NCI-H2171 (cell line): ENCODE measurements at places on chromosomes 16 and 17.

DNA sequence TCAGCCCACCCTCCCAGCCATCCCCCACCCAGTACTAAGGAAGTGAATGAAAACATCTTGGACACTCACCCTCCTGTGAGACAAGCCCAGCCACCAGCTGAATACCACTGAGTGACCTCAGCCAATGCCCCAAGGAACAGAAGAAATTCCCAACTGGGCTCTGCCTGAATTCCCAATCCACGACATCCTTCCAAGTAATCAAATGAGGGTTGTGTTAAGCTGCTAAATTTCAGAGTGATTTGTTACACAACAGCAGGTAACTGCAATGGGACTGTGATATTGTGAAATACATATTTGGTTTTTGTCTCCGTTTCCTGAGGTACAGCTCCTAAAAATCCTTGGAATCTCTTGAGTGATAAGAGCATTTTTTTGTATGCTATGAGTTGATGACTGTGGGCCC, 578.7 kb upstream of the CDH11 start:
- DNase-seq = no peak

- no peak for DNase-seq
Measured at GRCh38 chr16:80666378-80667250, 125.8 kb downstream of the DYNLRB2 start.

DNA sequence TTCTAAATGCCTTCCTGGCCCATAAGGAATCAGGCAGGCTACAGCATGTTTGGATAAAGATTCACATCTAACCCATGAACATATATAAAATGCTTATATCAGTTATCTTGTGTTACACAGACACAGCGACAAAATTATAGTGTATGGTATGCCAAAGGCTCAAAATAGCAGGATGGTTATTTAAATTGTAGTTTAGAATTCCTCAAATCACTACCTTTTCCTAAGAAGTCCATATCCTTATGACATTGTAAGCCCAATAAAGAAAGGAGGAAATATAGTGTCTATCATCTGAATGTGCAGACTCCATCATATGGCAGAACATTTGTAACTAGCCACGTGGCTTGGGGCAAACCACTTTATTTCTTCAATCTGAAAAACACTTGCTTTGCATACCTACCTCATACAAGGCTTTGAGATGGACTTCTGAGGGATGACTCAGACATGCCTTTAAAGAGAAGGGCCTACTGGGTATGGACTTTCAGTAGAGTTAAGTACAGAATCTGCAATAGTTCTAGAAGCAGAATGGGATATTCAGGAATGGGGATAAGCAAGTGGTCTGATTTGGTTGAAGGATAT, 12.1 kb upstream of the DHX8 start:
- DNase-seq = no peak

- DNase-seq = peak; percentile 91
Measured at GRCh38 chr17:29591737-29592608, 959 bp upstream of the ANKRD13B start.

DNA sequence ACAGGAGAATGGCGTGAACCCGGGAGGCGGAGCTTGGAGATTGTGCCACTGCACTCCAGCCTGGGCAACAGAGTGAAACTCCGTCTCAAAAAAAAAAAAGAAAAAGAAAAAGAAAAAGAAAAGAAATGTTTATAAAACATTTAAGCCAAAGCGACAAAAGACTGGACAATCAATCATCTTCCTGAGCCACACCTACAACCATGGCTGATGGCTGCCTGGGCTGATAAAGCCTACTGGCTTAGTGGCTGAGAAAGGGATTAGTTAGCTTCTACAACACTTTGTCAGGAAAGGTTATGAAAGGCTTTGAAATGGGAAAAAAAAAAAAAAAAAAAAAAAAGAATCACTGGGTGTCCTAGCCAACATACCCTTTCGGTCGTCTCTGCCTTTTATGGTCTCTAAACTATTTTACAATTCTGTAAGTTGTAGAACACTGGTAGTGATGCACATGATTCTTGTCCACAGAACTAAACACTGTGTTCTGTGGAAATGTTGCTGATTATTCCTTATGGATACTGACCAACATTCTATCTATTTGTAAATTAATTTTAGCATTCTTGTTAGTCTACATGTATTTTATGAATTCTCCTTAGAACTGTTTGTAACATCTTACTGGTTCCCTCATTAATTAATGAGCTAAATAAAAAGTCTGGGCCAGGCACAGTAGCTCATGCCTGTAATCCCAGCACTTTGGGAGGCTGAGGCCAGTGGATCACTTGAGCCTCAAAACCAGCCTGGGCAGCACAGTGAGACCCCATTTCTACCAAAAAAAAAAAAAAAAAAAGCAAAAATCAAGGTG, 45.5 kb downstream of the ZZEF1 start:
- DNase-seq = no peak

DNA sequence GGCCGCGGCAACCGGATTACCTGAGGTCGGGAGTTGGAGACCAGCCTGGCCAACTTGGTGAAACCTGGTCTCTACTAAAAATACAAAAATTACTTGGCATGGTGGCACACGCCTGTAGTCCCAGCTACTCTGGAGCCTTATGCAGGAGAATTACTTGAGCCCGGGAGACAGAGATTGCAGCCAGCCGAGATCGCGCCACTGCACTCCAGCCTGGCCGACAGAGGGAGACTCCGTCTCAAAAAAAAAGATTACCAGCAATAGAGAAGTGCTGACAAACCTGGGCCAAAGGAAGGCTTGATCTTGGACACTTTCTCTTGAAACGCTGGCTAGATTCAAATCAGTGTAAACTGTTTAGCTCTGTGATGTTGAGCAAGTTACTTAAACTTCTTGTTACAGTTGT, 4.3 kb downstream of the MT1H start:
- no peak for DNase-seq

- no peak for DNase-seq
Measured at GRCh38 chr16:17307504-17307903, 163.3 kb downstream of the XYLT1 start.

DNA sequence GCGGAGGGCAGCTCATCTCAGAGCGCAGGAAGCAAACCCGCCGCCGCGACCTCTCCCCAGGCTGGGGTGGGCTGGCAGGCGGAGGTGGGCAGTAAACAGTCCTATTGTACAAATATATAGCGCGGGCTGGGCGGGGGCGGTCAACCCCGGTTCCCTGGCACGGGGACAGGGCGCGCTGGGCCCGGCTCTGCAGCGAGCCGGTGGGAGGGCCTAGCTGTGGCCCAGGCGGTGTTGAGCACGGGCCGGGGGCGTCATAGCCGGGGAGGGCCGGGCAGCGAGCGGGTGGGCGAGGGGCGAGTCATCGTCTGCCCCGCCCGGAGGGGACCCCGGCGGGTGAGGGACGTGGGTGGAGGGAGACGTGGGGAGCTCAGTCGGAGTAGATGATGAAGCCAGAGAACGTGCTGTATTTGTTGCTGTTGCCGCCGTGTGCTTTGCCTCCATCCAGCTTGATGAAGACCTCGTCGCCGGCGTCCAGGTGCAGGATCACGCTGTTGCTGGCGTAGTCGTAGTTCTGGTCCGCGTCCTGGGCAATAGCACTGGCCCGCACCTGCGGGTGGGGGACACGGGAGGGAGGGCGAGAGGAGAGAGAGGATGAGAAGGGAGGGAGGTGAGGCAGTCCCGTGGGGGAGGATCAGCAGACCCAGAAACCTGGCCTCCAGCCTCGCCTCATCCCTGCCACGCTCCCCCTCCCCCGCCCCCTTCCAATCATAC, 8.1 kb downstream of the C1QL1 start:
- no peak for DNase-seq

GRCh38 chr17:21171970-21172510, 41.9 kb downstream of the TMEM11 start:
- DNase-seq = no peak

DNA sequence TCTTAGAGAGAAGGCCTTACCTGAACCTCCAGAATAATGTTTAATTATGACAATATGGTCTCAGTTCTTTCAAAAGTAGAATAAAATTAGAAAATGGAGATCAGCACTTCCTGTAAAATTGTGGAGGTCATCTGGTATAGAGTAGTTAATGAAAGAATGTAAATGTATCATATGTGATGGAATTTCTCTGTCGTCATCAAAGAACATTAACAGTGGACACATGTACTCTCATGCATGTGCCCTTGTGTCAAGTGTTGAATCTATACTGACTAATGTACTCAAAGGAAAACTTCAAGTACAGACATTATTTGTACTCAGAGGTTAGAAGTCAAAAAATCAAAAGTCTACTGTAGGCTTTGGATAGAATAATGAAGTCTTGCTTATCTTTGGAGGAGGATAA, 129.2 kb upstream of the MYOCD start:
- DNase-seq = no peak

GRCh38 chr16:73083271-73083670, 35.3 kb upstream of the ZFHX3 start:
- DNase-seq = no peak

DNA sequence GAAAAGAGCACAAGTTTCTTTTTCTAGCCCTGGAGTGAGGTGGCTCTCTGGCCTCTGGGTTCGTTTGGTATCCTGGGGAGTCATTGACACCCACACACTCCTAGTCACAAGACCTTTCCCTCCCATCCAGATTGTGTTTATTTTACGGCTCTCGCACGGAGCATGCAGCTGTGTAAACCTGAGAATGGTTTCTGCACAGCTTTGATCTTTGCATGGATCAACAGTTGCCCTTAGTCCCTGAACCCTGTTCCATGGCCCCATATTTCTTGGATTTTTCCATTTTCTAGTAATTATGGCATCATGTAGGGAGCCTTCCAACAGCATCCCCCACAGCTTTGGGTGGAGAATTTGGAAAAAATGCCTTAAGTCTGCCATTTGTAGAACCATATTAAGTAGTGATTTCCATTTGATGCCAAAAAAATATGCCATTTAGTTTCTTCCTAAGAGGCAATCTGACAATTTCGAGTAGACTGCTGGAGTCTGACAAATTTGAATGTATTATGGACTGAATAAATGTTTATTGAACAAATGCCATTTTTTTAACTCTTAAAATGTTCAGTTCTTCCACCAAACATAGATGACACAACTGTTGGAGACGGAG, 197.7 kb downstream of the WWOX start:
- peak; percentile 12 for DNase-seq

DNA sequence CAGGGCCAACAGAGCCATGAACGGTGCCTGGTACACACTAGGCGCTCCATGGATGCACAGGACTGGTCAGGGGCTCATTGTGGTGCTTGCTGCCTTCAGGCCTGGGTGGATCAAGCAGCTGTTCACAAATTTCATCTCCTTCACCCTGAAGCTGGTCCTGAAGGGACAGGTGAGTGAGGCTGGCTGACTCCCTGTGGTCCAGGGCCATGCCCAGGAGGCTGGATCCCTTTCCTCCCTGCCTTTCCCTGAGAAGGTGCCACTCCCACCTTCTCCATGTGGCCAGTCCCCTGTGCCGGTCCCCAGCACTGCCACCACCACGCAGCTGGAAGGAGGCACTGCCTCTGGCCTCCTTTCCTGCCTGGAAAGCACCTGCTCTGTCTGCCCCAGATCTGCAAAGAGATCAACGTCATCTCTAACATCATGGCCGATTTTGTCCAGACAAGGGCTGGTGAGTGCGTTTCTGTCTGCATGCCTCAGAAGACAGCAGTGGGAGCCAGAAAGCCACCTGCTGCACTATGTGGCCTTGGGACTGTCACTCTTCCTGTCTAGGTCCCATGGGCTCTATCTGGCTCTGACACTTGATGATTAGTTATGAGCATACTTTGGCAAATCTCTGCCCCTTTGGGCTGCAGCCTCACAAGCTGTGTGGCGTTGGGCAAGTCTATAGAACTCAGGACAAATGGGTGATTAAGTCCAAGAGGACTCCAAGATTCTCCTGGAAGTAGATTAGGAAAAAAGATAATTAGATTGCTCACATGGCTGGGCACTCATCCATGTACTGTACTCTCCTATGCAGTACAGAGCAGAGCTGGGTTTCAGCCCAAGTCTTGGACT, 9.4 kb downstream of the CETP start:
- DNase-seq = no peak

DNA sequence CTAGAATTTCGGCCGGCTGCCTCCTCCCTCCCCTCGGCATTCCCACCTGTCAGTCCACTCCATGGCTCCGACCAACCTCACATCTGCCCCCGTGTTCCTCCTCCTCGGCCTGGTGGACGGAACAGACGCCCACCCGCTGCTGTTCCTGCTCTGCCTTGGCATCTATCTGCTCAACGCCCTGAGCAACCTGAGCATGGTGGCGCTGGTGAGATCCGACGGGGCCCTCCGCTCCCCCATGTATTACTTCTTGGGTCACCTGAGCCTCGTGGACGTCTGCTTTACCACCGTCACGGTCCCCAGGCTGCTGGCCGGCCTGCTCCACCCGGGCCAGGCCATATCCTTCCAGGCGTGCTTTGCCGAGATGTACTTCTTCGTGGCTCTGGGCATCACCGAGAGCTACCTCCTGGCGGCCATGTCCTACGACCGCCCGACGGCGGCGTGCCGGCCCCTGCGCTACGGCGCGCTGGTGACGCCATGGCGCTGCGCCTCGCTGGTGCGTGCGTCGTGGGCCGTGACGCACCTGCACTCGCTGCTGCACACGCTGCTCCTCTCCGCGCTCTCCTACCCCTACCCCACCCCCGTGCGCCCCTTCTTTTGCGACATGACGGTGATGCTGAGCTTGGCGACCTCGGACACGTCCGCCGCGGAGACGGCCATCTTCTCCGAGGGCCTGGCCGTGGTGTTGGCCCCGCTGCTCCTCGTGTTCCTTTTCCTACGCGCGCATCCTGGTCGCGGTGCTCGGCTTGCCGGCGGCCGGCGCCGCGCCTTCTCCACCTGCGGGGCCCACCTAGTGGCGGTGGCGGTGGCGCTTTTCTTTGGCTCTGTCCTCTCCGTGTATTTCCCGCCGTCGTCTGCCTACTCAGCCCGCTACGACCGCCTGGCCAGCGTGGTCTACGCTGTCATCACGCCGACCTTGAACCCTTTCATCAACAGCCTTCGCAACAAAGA, at the start of gene OR3A2:
Gene OR3A2, minus strand, starts transcription at position 440 of the 948 bp plus-strand sequence.
- no peak for DNase-seq

GRCh38 chr17:72306037-72306436, 185.2 kb downstream of the SOX9 start:
- no peak for DNase-seq

DNA sequence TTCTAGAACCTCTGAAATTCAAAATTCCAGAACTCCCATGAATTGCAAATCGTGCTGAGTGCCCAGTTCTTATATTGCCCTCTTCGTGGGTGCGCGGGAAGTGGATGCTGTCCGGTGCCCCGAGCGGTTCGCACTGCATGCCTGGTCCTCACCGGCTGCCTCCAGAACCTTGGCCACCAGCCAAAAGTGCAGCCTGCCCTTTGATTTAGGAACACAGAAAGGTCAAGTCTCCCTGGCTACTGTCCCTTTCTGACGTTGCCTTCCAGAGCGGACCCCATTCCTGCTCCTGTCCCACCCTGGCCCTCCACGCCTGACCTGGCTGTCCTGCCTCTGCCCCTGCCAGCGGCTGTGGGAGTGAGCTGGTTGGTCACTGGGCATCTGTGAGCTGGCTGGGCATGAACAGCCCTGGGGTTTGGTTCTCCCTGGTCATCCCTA, 9.7 kb downstream of the NEUROD2 start:
- no peak for DNase-seq

DNA sequence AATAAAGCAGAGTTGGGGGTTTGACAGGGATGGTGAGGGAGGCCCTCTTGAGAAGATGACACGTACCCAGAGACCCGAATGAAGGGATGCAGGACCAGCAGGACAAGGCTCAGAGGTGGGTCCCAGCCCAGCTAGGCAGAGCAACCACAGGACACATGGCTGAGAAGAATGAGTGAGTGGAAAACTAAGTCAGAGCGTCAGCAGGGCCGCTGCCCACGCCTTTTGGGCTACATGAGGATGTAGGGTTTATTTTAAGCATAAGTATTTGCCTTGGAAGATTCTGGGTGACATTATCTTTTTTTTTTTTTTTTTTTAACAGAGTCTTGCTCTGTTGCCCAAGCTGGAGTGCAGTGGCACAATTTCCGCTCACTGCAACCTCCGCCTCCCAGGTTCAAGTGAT, 176.0 kb downstream of the TMEM132E start:
- DNase-seq = no peak

GRCh38 chr16:1790611-1791255, 2.8 kb downstream of the IGFALS start:
- DNase-seq = no peak
